ENCODE measurements at places on chromosomes 16 and 17.

DNA sequence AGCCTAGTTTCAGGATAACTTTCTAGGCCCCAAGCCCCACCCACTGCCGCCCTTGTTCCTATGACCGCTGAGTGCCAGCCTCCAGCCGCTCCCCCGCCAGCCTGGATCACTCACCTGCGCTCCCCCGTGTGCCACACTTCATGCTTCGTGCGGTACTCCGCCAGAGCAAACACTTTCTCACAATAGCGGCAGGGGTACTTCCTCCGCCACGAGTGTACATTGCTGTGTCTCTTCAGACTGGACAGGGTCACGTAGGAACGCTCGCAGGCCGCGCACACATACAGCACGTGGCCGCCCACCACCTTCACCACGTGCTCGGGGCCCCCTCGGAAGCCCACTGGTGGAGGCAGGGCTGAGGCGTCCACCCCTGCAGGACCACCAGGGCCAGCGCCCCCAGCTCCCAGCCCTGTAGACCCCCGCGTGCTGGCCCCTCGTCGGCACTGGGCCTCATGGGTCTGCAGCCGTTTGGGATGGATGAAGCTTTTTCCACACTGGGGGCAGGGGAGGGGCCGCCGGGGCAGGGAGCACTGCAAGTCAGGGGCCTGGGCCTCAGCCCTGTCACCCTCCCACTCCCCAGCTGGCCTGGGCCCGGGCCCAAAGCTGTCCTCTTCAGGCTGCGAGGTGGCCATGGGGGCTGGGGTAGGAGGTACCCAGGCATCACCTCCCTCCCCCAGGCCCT lies 13.7 kb downstream of the ZBTB4 start:
- no peak for DNase-seq

DNA sequence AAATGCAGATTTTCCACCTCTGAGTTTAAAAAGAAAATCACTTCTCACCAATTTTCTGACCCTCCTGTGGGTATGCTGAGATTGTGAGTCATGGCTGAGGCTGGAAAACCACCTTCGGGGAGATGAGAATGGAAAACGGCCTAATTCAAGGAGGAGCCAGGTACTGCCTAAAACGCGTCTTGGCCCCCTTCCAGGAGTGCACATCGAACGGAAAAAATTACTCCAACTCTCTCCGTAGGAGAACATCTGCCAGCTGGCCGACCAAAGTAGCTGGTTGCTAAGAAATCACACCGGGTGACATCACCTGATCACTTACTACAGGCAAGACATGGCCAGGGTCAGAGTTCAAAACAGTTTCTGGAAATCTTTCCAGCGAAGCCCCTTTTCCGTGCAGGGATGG lies 107.6 kb downstream of the ZNF423 start:
- DNase-seq: no peak

DNA sequence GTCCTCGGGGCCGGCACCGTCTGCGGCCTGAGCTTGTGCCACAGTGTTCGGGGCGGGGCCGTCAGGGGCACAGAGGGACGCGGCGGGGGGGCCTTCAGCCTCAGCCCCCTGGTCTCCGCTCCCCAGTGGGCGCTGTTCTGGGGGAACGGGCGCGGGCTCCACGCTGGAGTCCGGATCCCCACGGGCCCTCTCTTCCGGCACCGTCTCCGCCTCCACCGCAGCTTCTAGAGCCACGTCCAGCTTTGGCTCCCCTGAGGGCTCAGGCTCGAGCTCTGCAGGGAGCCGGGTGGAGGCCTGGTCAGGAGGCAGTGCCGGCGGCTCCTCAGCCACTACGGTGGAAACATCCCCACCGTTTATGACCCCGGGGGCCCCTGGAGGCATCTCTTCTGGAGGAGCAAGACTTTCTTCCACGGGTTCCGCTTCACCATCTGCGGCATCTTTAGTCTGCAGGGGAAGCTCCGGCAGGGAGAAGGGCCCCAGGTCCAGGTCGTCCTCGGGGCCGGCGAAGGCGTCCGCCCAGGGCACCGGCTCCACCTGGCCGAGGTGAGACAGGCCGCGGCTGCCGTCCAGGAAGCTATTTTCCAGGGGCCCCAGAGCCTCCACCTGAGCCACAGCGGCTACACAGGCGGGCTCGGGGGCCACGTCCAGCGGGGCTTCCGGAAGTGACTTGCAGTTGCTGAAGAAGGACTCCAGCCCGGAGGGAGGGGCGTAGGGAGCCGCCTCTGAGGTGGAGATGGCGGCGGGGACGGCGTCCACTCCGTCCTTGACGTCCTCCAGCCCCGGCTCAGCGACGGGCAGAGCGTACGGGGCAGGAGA lies 62.4 kb downstream of the ZNF778 start:
- no peak for DNase-seq

GRCh38 chr17:34537445-34537844 lies 41.9 kb upstream of the TMEM132E start:
- no peak for DNase-seq

GRCh38 chr17:29705386-29705785 lies 82.7 kb upstream of the CORO6 start:
- DNase-seq: no peak

- DNase-seq: peak; percentile 93
Measured at GRCh38 chr17:36629252-36629847, 28.0 kb downstream of the MRM1 start.

- DNase-seq: peak; percentile 92
Measured at GRCh38 chr17:6831661-6832263, at the start of gene TEKT1. Gene TEKT1, minus strand, starts transcription at chr17:6831729. Its CDS starts 1,353 bp downstream, at chr17:6830376.

DNA sequence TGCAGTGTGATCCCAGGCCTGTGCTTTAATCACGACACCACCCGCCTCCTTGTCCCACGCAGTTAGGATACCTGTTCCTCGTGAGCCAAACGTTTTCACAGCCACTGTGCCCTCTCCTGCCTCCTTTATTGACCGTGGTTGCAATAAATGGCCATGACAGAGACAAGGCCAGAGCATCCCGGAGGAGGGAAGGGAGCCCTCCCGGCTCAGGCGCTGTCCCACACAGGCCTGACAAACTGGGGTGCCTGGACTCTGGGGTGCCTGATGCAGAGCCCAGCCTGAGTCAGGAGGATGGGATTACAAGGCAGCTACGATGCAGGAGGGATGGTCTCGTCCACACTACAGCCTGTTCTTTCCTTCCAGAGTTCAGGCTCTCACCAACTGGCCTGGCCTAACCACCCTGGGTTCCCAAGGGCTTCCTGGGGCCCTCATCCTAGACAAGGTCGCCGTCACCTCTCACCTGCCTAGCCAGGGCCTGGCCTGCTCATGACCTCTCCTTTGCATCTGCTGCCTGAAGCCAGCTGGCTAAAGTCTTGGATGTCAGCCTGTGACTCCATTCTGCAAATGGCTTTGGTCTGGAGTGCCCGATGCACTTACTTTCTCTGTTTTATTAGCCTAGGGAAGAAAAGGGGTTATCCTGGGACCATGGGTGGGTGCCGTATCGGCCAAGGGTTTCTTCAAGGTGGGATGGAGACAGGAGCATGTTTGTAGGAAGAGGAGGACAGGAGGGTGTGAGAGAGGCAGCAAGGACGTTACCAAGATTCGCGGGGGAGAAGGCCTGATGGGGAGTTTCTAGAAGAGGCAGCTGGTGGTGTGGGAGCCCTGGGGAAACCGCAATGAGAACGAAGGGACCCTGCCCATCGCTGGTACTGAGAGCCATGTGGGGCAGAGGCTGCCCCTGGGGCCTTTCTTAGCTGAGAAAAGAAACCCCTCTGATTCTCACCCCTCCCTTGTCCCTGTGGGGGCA lies 234.3 kb upstream of the TNRC6C start:
- DNase-seq: no peak

- no peak for DNase-seq
Measured at GRCh38 chr17:14068542-14069250, 608 bp upstream of the COX10 start.

DNA sequence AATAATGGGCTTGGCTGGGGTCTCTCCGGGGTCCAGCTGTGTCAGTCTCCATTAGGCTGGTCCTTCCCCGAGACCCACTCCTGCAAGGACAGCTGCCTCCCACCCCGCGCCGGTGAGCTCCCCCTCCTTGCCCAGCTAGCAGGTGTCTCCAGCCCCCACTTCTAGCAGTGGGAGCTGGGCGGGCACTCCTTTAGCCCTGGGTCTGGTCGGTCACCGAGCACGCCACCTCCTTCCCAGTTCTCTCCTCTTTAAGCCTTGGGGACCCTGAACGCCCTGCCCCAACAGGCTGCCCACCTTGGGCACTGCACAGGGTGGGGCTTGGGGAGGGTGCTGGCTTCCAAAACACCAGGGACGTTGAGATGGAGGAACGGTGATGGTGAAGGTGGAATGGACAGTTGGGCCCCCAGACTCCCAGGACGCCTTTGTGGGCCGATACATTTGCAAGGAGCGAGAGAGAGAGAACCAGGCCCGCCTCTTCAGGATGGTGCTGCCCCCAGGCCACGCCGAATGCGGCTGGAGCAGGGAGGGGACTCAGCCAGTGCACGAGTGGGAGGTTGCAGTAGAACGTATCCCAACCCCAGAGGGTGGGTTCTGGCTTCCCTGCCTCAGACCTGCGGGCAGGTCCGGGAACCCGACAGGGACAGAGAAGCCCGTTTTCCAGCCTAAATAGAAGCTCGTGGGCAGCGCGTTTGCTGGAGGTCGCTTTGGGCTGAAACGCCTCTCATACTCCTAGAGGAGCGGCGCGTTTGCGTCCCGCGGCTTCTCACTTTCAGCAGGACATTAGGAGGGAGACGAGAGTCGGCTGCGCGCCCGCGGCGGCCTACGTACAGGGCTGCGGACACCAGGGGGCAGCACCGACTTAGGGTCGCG lies 10.7 kb downstream of the TBX2 start:
- DNase-seq: peak; percentile 91

GRCh38 chr17:8887834-8888703 lies 20.6 kb upstream of the PIK3R6 start:
- peak; percentile 45 for DNase-seq

DNA sequence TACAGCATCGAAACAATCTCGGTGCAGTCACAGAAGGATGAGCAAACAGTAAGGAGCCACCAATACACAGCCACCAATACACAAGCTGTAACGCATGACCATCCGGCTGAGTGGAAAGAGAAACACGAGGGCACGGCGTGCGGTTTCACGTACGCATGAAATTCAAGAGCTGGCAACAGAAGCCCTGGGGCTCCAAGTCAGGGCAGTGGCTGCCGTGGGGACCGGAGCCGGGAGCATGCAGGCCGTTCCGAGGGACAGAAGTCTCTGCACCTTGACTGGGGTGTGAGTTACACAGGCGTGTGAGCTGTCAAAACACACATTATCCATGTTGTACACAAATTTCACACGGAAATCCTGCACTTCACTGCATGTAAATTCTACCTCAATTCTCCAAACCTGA lies 50.6 kb upstream of the METRNL start:
- no peak for DNase-seq

DNA sequence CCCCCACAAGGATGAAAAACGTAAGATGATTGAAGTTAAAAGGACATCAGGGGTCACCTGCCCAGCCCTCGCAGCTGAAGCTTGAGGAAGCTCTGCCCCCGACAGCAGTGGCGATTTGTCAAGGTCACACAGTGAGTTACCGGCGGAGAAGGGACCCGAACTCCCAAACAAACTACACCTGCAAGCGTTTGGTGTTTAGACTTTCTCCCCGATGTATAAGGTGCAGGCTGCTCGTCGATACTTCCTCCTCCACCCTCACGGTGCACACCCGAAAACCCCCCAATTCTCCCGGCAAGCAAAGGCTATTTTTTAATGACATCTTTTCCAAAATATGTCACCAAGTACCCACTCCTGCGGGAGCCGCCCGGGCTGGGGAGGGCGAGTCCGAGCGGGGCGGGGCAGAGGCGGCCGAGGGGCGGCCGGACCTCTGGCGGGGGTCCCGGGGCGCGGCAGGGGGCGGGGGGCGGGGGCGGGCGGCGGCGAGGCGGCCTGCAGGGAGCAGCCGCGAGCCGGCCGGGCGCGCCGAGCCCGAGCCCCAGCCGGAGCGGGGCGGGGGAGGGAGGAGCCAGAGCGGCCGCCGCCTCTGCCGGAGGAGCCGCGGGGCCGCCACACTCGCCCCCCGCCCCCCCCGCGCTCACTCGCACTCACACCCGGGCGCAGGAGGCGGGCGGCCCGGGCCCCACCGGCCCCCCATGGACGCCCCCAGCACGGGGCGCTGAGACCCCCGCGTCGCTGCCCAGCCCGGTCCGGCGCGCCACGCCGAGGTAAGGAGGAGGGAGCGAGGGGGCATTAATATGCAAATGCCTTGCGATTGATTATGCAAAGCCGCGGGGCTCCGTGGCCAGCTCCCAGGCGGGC lies at the start of gene THRA:
Gene THRA (plus strand): TSS at position 637 of the 858 bp plus-strand sequence. CDS start 11,524 bp downstream, outside the sequence.
- peak; percentile 66 for DNase-seq

- DNase-seq: no peak
Measured at GRCh38 chr16:71210-71539, 1.3 kb downstream of the RHBDF1 start.

GRCh38 chr17:78852709-78853121 lies 12.1 kb upstream of the USP36 start:
- peak; percentile 35 for DNase-seq

GRCh38 chr17:32917842-32918241 lies 10.1 kb upstream of the TMEM98 start:
- no peak for DNase-seq

DNA sequence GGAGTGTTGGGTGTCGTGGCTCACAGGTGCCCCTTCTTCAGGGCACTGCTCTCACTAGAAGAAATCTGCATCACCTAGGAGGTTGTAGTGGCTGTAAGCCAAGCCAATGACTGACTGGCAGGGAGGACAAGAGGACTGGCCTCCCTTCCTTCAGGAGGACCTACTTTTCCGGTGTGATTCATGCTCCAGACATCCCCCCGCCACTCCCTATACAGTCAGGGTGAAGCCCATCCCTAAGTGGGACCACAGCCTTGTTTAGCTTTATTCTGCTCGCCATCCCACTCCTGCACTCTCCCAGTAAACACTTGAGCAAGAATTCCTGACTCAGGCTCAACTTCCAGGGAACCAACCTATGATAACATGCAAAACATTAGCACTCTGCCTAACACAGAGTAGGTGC lies 67.0 kb downstream of the PLCG2 start:
- DNase-seq: no peak

DNA sequence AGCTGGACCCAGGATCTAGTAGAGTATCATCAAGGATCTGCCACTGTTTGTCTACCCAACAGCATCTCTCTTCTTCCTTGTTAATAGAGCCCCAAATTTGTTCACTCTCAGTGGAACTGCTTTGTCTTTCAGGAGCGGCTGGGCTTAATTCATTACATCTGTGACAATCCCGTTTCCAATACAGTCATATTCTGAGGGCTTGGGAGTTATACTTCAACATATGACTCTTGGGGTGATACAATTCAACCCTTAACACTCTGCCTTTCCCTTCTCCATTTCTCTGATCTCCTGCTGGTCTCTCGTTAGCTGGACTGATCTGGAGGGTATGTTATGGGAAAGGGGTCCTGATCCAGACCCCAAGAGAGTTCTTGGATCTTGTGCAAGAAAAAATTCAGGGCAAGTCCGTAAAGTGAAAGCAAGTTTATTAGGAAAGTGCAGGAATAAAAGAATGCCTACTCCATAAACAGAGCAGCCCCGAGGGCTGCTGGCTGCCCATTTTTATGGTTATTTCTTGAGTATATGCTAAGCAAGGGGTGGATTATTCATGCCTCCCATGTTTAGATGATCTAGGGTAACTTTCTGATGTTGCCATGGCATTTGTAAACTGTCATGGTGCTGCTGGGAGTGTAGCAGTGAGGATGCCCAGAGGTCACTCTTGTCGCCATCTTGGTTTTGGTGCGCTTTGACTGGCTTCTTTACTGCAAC lies 42.4 kb downstream of the IQCK start:
- DNase-seq: no peak

GRCh38 chr17:54455251-54455868 lies 445.3 kb upstream of the TOM1L1 start:
- no peak for DNase-seq
